ENCODE measurements at places on chromosomes 5 and 9. TPM values are rescaled to one million over a fixed set of nuclear protein-coding genes. Genes with fewer than 3 reads are reported as not detected.

MARCOL gene
- not detected for total RNA-seq

ADRA1B gene
- 0.36 TPM for total RNA-seq

GRCh38 chr5:23977365-23977764 is 470.0 kb downstream of the PRDM9 start:
- H3K4me3 ChIP-seq, result no peak overlapping the region
- DNase-seq, result no peak
- no peak overlapping the region for H3K27ac ChIP-seq
- no peaks in the 10 kb centered on the region for H3K36me3 ChIP-seq

- no peaks in the 10 kb centered on the region for H3K4me1 ChIP-seq
- DNase-seq, result no peak
- H3K27ac ChIP-seq, result no peak overlapping the region
- no peak overlapping the region for H3K4me3 ChIP-seq
- no peaks in the 10 kb centered on the region for H3K27me3 ChIP-seq
- no peaks in the 10 kb centered on the region for H3K36me3 ChIP-seq
Measured at GRCh38 chr9:108073823-108074222, 584.3 kb upstream of the KLF4 start.

- H3K4me3 ChIP-seq, result peak overlapping the region; percentile 40
- no peaks in the 10 kb centered on the region for H3K36me3 ChIP-seq
Measured at GRCh38 chr5:150411245-150411979, 1.3 kb downstream of the CD74 start.

DNA sequence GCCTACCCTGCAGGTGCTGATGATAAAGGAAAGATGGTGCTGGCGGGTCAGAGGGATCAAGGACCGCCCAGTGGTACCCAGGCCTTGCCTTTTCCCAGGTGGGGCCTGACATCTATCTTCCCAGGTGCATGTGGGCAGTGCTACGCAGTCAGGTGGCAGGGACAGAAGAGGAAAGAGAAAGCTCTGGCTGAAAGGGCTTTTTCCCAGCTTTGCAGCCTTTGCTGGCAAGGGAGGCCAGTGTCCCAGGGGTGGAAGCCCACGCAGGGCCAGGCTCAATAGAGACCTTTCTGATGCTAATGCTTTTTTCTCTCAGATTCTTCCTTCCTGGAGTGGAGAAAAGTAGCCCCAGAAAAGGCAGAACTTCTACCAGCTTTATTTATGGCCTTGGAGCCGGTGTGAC is 36.7 kb downstream of the FABP6 start:
- no peaks in the 10 kb centered on the region for H3K27me3 ChIP-seq
- no peaks in the 10 kb centered on the region for H3K36me3 ChIP-seq
- DNase-seq, result no peak
- H3K27ac ChIP-seq, result no peak overlapping the region
